ENCODE measurements at places on chromosomes 4 and X.

GRCh38 chrX:18946611-18947010 lies 37.3 kb downstream of the PHKA2 start:
- H3K27me3 ChIP-seq: no peaks in the 10 kb centered on the region
- no peaks in the 10 kb centered on the region for H3K4me1 ChIP-seq
- H3K27ac ChIP-seq: no peak overlapping the region
- DNase-seq: no peak
- H3K4me3 ChIP-seq: no peak overlapping the region

DNA sequence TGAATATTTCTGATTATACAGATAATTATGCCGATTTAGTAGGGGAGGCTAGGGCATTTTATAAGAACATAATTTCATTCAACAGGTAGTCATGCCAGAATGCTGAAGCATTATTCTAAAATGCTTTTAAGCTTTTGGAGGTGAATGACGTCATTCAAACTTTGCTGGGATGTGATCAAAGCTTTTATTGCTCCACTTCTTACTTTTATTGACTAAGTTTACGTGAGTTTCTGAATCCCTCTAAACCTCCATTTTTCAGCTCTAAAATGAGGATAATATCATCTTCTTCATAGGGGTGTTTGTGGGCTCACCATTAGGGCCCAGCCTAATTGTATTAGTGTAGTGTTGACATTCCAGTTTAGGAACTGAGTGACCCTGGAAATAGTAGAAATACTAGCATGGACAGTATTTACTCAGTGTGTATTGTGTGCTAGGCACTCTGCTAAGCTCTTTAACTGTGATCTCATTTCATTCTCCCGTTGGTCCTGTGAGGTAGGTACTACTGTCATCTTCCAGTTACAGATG lies 3.0 kb downstream of the WWC2 start:
- DNase-seq: no peak
- no peak overlapping the region for H3K27ac ChIP-seq
- peaks cover 15% of the 10 kb centered on the region for H3K4me1 ChIP-seq
- H3K27me3 ChIP-seq: no peaks in the 10 kb centered on the region
- no peak overlapping the region for H3K4me3 ChIP-seq

GRCh38 chrX:119694601-119695534 lies 1.9 kb upstream of the SEPTIN6 start:
- no peaks in the 10 kb centered on the region for H3K4me1 ChIP-seq
- no peak overlapping the region for H3K4me3 ChIP-seq
- no peak overlapping the region for H3K27ac ChIP-seq
- no peaks in the 10 kb centered on the region for H3K27me3 ChIP-seq

DNA sequence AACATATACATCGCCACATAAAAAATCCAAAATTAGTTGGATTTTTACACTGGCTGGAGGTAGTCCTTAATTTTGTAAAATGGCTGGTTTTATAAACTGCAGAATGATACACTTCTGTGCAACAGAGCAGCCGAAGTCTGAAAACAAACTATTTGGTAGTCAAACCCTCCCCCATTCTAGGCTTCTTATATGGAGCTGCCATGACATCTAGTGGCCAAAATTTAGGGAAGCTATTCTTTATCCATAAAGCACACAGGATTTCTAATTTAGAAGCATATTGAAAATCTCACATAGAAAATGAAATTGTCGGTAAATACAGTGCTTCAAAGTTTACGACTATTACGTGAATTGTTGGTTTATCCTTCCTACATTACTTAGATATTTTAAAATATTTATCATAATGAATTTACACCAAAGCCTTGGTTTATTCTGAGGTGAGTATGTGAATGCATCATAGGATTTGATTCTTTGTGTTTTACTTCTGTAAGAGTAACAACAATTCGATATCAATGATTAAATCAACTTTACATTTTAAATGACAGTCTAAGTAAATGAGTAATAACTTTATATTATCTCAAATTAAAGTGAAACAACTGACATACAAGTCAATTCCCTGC lies 113.4 kb upstream of the FAM241A start:
- no peak for DNase-seq
- H3K27ac ChIP-seq: no peak overlapping the region
- no peak overlapping the region for H3K4me3 ChIP-seq
- no peaks in the 10 kb centered on the region for H3K4me1 ChIP-seq
- H3K36me3 ChIP-seq: no peaks in the 10 kb centered on the region

GRCh38 chr4:96102541-96103026 lies 262.7 kb downstream of the PDHA2 start:
- H3K4me3 ChIP-seq: no peak overlapping the region
- H3K36me3 ChIP-seq: no peaks in the 10 kb centered on the region
- DNase-seq: no peak
- no peaks in the 10 kb centered on the region for H3K27me3 ChIP-seq
- peaks cover 9% of the 10 kb centered on the region for H3K4me1 ChIP-seq
- no peak overlapping the region for H3K27ac ChIP-seq

DNA sequence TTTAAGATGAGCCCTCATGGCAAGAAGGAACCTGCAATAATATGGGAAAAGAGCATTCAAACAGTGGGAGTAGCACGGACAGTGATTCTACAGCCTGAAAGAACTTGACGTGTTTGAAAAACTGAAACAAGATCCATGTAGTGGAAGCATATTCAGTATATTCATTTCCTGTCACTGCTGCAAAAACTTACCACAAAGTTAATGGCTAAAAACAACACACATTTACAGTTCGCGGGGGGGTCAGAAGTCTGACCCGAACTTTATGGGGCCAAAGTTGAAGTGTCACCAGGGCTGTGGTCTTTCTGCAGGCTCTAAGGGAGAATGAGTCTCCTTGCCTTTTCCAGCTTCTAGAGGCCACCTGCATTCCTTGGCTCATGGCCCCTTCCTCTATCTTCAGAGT lies 52.6 kb upstream of the ARX start:
- no peak overlapping the region for H3K4me3 ChIP-seq
- no peak overlapping the region for H3K27ac ChIP-seq
- no peaks in the 10 kb centered on the region for H3K27me3 ChIP-seq

DNA sequence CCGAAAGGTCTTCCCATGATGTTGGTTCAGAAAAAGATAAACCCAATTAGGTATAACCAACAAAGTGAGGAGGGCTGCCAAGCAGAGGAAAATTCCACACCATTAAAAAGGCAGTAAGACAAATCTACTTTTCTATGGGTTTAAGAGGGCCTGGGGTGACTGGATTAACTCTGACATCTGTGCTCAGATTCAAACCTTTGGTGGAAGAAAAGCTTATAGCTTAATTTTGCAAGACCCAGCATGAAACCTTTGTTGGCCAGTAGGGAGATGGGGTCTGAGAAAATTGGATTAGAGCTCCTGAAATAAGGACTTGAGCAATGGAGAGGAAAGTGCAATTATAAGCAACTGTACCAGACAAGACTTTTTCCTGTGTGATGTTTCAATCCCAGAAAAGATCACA lies 104.2 kb downstream of the KDR start:
- no peak overlapping the region for H3K27ac ChIP-seq
- no peaks in the 10 kb centered on the region for H3K36me3 ChIP-seq
- H3K27me3 ChIP-seq: no peaks in the 10 kb centered on the region
- H3K4me1 ChIP-seq: no peaks in the 10 kb centered on the region
- no peak for DNase-seq

DNA sequence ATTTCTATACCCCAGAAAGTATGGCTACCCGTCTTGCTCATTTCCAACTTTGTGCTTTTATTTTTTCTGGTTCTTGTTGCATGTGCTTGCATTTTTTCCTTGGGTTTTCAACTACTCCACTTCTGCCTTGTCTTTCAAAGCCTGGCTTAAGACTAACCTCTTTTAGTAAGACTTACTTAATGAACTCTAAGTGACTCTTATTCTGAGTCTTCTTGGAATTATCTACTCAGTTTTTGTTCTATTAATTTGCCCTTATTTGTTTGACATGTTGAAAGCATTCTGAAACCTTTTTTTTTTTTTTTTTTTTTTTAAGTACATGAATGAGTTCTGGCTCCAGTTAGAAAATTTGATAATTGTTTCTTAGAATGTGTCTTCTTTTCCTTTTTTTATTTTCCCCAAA lies 74.8 kb downstream of the SLIT2 start:
- H3K4me3 ChIP-seq: no peak overlapping the region
- no peaks in the 10 kb centered on the region for H3K27me3 ChIP-seq
- H3K36me3 ChIP-seq: no peaks in the 10 kb centered on the region
- no peaks in the 10 kb centered on the region for H3K4me1 ChIP-seq
- no peak for DNase-seq

GRCh38 chr4:153573881-153574802 lies 108.0 kb downstream of the TMEM131L start:
- no peaks in the 10 kb centered on the region for H3K36me3 ChIP-seq
- no peaks in the 10 kb centered on the region for H3K27me3 ChIP-seq
- H3K4me1 ChIP-seq: peaks cover 14% of the 10 kb centered on the region

- H3K4me1 ChIP-seq: no peaks in the 10 kb centered on the region
- no peaks in the 10 kb centered on the region for H3K36me3 ChIP-seq
- DNase-seq: no peak
- H3K27me3 ChIP-seq: no peaks in the 10 kb centered on the region
- no peak overlapping the region for H3K4me3 ChIP-seq
Measured at GRCh38 chrX:65528705-65529340, 5.8 kb downstream of the LAS1L start.

GRCh38 chr4:66246643-66247042 lies 576.4 kb upstream of the EPHA5 start:
- H3K4me3 ChIP-seq: no peak overlapping the region
- H3K36me3 ChIP-seq: no peaks in the 10 kb centered on the region
- DNase-seq: no peak
- no peaks in the 10 kb centered on the region for H3K27me3 ChIP-seq

DNA sequence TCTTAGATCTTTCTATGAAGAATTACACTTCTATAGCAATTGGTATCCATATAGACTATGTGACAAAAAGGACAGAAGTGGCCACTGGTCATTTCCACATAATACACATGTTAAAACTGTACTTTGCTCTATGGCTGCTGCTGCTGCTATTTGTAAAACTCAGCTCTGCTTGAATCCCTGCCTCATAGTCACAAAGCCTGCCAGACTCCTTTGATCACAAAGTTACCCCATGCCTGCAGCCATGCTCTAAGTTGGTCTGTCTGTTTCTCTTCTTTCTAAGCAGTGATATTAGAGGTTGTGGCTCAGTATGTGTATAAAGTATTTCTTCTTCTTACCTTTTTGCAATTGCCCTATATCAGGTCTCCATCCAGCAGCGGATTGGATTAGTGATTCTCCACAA lies 210.9 kb downstream of the GRID2 start:
- no peak for DNase-seq
- H3K36me3 ChIP-seq: no peaks in the 10 kb centered on the region
- H3K27ac ChIP-seq: no peak overlapping the region
- no peaks in the 10 kb centered on the region for H3K4me1 ChIP-seq

GRCh38 chr4:53713767-53714166 lies 122.5 kb upstream of the LNX1 start:
- no peak overlapping the region for H3K4me3 ChIP-seq
- no peaks in the 10 kb centered on the region for H3K36me3 ChIP-seq
- no peaks in the 10 kb centered on the region for H3K4me1 ChIP-seq
- no peak overlapping the region for H3K27ac ChIP-seq
- DNase-seq: no peak
- no peaks in the 10 kb centered on the region for H3K27me3 ChIP-seq

Measured in pancreas (tissue), 10 donors.